ENCODE measurements at places on chromosomes 3 and 15. TPM values are rescaled to one million over a fixed set of nuclear protein-coding genes. Genes with fewer than 3 reads are reported as not detected.

DNA sequence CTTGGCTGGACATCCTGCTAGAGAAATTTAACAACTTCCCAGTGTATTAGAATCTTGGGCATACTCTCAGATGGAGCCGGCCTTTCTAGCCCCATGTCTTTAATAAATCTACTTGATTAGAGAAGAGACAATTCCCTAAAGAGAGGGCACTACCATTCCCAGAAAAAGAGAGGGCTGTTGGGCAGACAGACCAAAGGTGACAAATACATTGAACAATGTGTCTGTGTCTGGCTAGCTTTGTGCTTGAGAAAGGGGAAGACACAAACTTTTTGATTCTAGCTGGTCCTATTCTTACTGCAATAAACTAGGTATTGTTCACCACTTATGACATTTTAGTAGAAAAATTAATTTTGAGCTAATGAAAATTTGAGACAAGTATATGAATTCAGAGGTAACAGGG lies 57.7 kb downstream of the DUT start:
- no peaks in the 10 kb centered on the region for H3K36me3 ChIP-seq
- no peaks in the 10 kb centered on the region for H3K27me3 ChIP-seq
- H3K27ac ChIP-seq = no peak overlapping the region
- no peak overlapping the region for H3K4me3 ChIP-seq

DNA sequence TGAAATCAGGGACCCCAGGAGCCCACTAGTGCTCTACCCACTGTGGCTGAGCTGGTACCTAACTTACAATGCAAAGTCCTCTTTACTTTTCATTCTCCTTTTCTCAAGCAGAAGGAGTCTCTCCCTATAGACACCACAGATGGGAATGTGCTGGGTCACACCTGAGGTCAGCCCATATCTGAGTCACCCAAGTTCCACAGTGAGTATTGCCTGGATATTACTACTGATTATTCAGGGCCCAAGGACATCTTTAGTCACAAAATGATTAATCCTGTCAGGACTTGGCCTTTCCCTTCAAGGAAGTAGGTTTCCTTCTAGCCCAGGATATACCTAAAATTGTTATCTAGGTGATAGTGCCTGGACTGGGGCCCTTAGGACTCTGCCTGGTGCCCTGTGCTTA lies 1305.2 kb downstream of the SI start:
- H3K4me1 ChIP-seq = no peaks in the 10 kb centered on the region
- no peak for DNase-seq
- no peak overlapping the region for H3K4me3 ChIP-seq
- H3K27ac ChIP-seq = no peak overlapping the region

DNA sequence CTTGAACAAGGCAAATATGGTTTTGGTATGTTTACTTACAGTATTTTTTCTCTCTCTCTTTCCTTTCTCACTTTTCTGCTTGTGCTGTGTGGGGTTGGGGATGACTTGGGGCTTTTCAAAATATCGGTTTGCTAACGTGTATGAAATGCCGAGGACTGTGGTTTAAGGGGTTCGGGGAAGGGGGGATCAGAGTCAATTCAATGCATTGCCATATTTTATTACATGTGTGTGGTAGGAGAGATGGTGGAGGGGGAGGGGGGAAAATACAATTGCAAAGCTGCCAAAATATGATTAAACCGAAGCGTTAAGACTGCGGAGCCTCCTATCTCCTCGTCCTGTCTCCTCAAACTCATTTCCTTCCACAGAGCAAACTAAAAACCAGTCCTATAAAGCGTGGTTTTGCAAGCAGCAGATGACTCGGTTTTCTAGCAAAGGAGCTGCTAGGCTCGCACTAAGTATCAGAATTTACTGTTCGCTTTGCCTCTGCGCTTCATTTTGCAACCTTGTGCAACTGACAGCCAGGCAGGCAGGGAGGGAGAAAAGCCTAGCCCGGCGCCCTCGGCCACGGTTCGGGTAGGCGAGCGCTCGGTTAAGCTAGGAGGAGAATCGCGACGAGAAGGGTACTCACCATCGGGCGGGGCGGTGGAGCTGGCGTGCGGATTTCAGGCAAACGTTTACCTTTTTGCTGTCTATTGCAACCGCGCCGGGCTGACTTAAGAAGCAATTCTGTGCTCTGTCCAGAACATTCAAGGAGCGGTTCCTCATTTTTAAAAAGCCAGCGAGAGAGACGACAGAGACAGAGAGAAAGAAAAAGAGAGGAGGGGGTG lies 4.0 kb upstream of the NR2F2 start:
- no peaks in the 10 kb centered on the region for H3K27me3 ChIP-seq
- peak overlapping the region; percentile 50 for H3K4me3 ChIP-seq
- peak overlapping the region; percentile 88 for H3K27ac ChIP-seq
- peaks cover 2% of the 10 kb centered on the region for H3K36me3 ChIP-seq
- no peaks in the 10 kb centered on the region for H3K4me1 ChIP-seq

The CHRD gene
- 172 TPM for total RNA-seq
